Glomerular endothelial cell (primary cell): ENCODE measurements at places on chromosomes 2 and 18. TPM values are rescaled to one million over a fixed set of nuclear protein-coding genes. Genes with fewer than 3 reads are reported as not detected.

DNA sequence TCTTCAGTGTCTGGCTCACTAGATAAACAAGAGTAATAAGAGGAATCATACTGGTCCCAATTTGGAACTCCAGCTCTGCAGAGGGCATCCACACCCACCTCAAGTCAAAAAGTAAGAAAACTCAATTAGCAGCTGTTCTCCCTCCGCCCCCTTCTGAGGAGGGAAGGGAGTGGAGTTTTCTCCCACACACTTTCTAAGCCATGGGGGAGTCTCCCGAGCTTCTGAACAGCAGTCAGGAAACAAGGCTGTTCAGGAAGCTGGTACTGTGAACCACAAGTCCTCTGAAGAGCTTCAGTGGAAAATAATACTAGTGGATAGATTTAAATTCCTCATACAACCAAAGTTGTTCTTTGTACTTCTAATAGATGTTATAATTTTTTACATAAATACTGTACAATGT lies 32.9 kb upstream of the SPTBN1 start:
- no peak for DNase-seq

DNA sequence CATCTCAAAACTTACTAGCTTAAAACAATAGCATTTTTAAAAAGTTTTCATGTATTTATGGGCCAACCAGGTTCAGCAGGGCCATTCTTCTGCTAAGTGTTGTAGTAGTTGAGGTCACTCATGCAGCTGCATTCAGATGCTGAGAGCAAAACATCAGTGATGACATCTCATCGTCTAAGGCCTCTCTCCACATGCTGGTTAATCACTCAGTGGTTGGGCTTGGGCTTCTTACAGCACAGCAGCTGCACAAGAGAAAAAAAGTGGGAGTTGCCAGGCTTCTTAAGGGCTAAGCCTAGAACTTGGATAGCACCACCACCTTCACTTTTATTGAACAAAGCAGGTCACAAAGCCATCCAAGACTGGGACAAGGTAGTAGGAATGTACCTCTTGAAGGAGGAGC lies 190.3 kb downstream of the IRS1 start:
- DNase-seq: no peak

DNA sequence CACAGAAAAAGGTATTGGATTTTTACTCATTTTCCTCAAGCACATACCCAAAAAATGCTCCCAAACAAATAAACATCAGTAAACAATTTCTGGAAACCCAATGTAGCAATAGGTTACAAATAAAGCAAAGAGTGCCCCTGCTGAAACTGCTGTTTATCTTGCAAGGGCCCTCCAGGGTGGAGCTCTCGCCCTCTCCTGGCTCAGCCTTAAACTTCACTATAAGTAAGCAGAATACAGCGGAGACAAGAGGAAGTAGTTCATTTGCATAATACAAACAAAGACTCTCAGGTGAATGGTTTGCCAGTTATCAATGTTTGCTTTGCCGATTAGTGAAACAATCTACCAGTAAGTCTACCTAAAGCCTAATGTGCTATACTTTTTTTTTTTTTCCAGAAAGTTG lies 437.6 kb downstream of the DLGAP1 start:
- DNase-seq: no peak

The CRYGB gene
- not detected in 2 replicates for total RNA-seq

The CDCA7 gene
- total RNA-seq: 6.3 and 9.0 TPM in 2 replicates
